ENCODE measurements at places on chromosomes 12 and 14.

- no peak for DNase-seq
These were observed 72.5 kb downstream of the PHLDA1 start for GRCh38 chr12:75959060-75959459.

DNA sequence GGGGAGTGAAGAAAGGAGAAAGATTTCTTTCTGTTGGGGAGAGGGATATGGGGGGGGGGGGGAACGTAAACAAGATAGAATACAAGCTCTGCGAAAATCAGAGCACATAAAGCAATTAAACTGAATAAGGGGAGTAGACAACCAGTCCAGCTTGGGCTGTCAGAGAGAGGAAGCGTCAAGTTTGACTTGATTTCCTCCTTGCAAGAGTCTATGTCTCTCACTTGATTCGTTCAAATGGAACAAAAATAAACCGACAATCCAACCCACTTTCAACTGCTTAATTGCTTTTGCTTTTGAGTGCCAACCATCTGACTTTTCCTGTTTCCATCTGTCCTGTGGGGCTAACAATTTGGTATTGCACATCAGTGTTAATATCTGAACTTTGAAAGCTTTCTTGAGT, 942 bp downstream of the SYT1 start:
- no peak for DNase-seq

GRCh38 chr12:98838231-98838647, 193.1 kb downstream of the APAF1 start:
- no peak for DNase-seq

GRCh38 chr12:113479590-113480335, 8.1 kb upstream of the LHX5 start:
- no peak for DNase-seq

DNA sequence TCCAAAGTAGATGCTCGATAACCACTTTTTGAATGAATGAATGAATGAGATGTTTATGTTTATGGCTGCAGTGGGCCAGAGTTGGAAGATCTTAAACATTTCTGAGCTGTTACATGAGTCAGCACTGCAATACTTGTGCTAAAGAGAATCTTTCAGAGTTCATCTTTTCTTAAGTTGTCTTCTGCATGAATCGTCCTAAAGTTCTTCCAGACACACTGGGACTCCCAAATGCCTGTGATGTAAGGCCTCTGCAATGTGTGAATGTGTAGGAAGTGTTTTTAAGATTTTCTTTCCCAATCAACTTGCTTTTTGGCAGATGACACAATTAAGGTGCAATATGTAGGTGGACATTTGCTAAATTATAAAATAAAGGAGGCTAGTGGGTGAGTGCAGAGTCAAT, 50.3 kb upstream of the TRIM9 start:
- no peak for DNase-seq

DNA sequence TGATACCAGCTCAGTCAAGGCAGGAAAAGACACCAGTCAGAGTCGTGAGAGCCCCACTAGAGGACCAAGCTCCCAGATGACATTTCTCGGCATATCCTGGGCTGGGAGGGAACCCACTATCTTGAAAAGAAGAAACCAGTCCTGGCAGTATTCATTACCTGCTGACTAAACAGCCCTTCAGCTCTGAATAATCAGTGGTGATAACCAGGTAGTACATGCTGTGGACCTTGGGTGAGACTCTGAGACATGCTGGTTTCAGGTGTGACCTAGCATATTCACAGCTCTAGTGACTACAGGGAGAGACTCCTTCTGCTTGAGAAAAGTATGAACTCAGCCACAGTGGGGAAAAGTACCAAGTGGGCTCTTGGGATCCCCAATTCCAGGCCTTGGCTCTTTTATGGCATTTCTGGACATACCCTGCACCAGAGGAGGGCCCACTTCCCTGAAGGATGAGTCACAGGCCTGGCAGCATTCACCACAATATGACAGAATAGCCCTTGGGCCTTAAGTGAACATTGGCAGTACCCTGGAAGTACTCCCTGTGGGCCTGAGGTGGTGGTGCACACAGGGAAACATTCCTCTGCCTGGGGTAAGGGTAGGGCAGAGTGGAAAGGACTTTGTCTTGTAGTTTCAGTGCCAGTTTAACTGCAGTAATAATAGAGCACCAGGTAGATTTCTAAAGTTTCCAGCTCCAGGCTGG, 82.6 kb upstream of the SLC38A4 start:
- no peak for DNase-seq

DNA sequence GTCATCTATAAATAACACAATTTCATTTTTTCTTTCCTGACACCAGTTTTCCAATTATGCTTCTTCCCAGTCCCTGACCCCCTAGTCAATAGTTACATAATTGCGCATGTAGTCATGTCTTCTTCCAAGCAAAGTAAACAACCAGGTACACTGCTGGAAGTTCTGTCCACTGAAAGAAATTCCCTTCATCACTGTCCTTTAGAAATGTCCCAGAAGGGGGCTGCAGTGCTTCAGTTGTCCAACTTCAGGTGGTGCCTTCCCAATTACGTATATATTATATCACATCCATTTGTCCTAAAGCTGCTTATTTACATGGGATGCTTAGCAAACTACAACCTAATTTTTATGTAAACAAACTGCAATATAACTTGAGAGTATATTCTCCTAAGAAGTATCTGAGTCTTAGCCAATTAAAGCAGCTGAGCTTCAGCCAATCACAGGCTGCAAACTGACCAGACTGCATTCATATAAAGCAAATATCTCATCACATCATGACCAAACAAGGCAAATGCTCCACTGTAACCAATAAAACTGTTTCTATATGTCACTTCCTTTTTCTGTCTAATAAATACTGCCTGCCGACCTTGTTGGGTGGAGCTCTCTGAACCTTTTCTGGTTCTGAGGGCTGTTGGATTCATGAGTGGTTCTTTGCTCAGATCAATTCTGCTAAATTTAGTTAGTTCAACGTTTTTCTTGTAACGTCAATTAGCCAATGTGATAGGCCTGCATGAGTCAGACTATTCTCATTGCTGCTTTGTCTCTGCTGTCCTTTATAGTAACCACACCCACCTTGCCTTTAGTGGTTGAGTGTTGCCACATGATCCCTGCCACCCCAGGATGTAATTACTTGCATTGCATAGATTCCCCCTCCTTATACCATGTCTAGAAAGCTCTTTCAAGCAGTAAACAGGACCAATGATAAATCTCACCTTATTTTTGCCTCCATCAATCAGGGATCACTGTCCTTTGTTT, 239.3 kb downstream of the ALG10B start:
- DNase-seq: no peak

- DNase-seq: no peak
These were observed 349.9 kb downstream of the LRIG3 start for GRCh38 chr12:58570411-58570810.

DNA sequence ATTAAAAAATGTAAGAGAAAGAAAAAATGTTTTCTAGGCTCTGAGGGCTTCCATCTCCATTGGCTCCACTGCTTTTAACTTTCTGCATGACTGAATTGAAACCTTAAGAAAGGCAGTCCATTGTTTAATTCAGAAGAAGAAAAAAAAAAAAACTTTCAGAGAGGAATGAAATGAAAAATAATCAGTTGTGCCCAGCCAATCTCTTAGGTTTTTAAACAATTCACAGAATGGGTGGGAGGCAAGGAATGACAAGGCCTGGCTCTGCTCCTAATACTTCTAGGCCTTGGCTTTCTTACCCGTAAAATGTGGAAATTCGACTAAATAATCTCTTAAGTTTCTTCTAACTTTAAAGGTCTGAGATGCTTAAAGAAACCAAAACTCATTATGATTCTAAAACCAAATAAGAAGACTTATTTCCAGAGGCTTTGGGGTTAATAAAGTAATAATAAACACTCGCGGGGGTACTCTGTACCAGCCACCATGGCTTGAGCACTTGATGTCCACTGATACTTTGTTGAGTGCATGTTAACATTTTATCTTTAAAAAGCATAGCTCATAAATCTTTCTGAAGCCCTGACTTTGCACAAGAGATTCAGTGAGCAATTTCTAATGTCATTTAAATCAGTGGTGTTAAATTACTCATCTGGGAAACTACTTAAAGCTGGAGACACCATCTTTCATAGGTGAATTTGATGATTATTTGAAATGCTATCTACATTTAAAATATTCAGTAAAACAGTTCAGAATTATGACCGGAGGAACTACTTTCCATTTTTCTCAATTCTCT, 49.6 kb downstream of the STON2 start:
- no peak for DNase-seq

DNA sequence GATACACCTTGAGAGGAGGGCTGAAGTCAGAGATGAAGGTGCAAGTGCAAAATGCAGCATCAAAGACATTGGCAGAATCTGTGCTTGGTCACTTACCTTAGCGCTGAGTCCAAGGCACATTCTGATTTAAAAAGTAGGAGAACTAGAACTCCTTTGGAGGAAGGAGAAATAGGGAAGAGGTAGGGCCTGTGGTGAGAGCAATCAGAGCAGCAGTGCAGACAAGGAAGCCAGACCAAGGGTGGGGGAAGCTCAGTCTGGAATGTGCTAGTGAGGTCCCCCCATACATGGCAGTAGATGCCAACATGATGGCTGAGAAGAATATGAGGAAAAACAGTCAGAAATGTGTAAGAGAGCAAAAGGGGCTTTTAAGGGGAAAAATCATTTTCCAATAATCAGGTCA, 206.5 kb downstream of the SSPN start:
- DNase-seq: no peak

- DNase-seq: no peak
These were observed 214.4 kb upstream of the GARIN6 start for GRCh38 chr12:99433155-99433554.

DNA sequence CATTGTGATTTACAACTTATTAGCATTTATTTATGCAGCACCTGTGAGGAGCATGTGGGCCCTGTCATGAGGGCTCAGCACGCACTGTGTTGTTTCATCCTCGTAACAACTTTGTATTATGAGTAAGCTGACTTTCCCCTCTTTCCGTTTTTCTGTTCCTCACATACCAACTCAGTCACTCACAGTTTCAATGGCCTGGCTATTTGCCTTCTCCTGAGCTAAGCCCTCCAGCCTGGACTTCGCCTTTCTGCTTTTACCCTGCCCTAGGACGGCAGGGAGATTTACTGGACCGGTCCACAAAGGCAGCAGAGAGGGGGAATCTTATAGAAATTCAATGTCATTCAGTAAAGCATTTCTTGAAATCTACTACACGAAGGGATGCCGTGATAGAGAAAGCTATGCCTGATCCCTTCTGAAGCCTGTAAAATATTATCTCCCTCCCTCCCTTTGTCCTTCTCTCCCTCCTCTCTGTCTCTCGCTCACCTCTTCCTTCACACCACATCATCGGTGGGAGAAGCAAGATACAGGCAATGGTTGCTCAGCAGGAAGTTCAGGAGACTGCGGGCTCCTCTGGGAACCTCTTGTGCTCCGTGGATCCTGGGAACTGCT, 219.2 kb upstream of the TBX3 start:
- no peak for DNase-seq
